Occipital lobe (tissue), 3 donors: ENCODE measurements at places on chromosomes 16 and 17.

DNA sequence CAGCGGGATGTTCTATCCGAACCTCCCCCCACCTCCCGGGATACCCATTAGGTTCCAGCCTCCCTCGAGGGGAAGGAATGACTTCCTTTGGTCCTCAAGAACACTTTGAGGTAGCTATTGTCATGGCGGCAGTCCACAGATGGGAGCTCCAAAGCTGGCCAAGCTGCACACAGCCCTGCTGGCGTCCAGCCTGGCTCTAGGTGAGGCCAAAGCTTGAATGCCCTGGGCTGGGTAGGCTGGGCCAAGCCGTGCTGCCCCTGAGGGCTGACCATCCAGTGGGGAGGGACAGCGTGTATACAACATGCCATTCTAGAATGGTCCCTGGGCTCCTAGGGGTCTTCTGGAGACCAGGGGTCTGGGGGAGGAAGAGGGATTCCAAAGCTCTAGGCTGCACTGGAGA lies 43.5 kb downstream of the PEMT start:
- DNase-seq, result no peak

DNA sequence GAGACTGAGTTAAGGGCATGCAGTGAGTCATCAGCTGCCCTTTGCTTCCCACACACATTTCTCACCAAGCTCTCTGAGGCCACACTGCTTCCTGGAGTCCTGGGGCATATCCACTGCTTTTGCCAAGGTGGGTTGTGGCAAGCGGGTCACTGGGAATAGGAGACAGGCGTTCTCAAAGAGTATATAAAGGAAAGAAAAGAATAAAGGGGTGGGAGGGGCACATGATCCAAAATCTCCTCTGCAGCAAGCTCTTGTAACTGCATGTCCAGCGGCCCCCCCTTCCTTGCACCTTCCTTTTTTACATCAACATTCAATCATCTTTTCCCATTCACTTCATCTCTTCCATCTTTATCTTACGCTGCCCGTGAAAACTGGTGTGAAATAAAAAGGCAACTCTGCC lies 259.1 kb upstream of the RPL38 start:
- no peak for DNase-seq

DNA sequence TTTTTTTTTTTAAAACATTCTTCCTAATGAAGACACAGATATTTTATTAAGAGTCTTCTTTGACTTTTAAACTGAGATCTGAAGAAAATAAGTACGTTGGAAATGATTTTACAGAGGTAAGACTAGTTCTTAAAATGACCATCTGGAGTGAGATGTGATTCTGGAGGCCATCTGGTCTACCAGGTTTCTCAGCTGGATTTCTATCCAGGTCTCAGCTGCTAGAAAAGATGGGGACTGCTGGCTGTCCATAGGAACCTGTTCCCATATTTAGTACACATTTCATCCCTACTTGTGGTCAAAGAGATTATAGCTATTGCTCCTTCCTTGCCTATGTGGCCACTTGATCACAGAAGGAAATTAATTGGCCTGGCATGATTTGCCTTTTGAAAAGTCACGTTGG lies 12.2 kb downstream of the PMFBP1 start:
- no peak for DNase-seq

- DNase-seq, result no peak
Measured at GRCh38 chr16:50136399-50136798, 16.7 kb upstream of the TENT4B start.

GRCh38 chr16:79899716-79900115 lies 299.2 kb upstream of the MAF start:
- no peak for DNase-seq

DNA sequence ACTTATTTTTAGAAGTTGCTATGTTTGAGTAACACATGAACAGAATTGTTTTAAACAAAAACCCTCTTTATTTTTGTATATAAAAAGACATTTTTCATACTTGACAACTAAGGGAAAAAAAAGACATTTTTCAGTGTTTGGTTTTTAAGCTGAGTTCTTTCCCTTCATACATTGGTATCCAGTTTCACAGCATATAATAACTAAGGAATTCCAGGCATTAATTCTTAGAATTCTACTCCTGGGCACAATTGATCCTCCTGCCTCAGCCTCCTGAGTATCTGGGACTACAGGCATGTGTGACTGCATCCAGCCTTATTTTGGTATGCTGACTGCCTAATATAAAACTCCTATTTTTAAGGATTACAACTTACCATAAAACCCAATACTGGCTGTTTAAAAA lies 8.4 kb downstream of the FBXO47 start:
- no peak for DNase-seq

GRCh38 chr17:17749921-17750320 lies 68.7 kb downstream of the RAI1 start:
- DNase-seq, result peak; percentile 64

DNA sequence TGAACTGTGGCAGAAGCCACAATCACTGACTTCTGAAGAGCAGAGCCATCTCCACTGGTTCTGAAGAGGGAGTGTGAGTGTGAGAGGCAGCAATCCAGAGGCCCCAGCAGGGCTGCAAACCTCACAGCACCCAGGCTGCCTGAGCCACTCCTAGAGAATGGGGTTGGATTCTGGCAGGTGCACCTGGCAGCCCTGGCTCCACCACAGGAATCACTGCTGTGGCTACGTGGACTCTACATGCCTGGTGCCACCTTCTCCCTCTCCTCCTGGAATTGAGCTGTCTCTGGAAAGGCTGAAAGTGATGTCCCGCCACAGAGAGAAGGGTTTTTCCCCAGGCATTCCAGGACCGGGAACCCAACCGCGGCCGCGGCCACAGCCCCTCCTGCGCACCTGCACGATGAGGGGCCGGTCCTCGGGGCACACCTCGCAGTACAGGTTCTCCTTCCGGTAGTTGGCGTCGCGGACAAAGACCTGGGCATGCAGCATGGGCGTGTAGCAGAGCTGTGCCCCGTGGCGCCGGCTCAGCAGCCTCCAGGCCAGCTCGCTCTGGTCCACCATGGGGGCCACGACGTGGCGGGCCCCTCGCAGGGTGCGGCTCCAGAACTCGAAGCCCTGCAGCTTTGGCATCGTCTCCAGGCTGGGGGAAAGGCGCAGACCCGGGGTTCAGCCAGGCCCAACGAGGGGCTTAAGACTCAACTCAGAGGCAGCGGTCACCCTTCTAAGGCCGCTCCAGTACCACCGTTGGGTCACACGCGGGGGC lies 991 bp downstream of the DUS1L start:
- DNase-seq, result no peak

DNA sequence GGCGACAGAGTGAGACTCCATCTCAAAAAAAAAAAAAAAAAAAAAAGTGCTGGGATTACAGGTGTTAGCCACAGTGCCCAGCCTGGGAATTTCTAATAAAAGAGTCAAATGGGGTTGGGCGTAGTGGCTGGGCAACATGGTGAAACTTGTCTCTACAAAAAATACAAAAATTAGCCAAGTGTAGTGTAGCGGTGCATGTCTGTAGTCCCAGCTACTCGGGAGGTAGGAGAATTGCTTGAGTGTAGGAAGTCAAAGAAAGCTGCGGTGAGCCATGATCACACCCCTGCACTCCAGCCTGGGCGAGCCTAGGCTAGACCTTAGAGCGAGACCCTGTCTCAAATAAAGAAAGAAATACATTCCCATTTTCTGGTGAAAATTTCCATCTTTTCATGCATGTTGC lies 2.4 kb upstream of the UTS2R start:
- DNase-seq, result no peak

DNA sequence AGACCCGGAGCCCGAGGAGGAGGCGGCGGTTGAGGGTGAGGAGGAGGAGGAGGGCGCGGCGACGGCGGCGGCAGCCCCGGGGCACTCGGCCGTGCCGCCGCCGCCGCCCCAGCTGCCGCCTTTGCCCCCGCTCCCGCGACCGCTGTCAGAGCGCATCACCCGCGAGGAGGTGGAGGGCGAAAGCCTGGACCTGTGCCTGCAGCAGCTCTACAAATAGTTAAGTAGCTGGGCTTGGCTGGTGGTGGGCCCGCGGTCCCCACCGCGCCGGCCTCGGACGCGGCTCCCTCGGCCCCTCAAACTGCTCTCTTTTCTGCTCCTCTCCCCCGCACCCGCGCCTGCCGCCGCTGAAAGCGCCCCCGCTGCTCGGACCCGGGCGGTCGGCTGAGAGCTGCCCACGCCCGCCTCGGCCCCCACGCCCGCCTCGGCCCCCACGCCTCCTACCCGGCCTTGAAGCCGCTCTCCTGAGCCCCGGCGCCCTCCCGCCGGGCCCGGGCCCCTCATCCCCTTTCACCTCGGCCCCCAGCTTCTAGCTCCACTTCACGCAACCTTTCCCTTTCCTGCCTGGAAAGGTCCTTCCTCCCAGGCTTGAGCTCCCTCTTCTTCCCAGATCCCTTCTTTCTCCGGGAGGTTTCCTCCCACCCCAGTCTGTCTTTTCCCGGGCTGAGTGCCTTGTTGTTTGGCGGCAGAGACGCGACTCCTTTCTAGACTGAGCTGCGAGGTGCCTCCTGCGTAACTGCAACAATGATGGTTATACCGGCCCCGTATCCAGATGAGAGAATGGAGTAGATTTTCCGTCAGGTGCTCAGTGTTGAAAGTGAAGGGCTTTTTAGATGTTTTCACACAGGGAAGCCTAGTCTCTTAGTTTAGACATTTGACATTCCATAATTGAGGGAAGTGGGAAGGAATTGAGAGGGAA lies 850 bp downstream of the PPM1E start:
- peak; percentile 13 for DNase-seq

DNA sequence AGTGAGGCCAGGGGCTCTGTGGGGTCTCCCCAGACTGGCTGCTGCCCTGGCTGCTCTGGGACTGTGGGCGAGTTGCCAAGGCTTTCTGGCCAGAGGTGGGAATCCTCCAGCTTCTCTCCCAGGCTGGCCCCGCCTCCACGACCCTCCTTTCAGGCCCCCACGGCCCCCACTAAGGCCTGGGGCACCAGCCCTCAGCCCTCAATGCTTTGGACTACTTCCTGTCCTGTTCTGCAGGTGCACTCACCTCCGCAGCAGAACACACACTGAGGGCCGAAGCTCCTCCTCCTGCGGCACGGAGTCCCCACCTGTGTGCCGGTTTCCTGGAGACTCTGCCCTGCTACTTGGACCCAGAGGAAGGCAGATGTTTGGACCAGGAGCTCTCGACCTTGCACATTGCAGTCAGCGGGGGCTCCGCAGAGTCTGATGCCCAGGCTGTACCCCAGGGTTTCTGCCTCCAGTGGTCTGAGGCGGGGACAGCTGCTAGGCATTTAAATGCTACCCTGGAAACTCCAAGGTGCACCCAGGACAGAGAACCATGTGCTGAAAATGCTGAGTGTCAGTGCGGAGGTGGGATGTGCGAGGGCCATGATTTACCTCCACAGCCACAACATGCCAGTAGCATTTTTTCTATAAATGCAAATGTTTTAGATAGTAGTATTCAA lies 223.8 kb downstream of the IRF8 start:
- DNase-seq, result no peak

- DNase-seq, result no peak
Measured at GRCh38 chr16:89049484-89050118, 44.1 kb upstream of the ACSF3 start.

DNA sequence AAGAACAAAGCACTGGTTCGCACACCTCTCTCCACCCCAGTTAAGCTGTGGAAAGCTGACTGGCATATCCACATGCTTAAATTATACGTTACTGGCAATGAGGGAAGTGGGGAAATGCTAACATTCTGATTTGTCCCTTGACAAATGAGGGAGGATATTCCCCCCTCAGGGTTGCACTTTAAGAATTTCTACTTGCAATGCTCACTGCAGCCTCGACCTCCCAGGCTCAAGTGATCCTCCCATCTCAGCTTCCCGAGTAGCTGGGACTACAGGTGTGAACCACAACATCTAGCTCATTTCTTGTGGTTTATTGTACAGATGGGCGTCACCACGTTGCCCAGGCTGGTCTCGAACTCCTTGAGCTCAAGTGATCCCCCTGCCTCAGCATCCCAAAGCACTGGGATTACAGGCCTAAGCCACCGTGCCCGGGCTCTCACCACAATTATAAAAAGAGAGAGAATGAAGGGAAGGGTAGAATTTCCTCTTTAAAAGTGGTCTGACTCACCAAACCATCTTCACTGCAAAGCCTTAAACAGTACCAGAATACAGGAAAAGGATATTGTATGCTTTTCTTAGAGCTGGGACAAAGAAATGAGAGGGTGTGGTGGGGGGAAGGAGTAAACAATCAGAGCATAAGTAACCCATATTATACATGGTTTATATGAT lies 38.9 kb downstream of the KANSL1 start:
- no peak for DNase-seq

DNA sequence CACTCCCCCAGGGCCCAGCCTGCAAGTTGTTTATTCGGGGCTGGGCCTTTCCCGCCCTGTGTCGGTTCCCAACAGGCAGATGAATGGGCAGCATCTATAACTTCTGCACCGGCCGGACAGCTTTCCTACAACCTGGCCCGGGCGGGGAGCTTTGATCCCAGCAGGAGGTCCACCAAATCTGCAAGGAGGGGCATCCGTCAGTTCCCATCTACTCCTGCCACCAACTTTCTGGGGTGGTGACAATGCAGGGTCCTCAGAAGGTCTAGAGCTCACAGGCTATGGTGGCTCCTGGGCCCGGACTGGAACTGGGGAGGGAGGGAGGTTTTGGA lies 211.9 kb downstream of the NTN1 start:
- DNase-seq, result no peak

DNA sequence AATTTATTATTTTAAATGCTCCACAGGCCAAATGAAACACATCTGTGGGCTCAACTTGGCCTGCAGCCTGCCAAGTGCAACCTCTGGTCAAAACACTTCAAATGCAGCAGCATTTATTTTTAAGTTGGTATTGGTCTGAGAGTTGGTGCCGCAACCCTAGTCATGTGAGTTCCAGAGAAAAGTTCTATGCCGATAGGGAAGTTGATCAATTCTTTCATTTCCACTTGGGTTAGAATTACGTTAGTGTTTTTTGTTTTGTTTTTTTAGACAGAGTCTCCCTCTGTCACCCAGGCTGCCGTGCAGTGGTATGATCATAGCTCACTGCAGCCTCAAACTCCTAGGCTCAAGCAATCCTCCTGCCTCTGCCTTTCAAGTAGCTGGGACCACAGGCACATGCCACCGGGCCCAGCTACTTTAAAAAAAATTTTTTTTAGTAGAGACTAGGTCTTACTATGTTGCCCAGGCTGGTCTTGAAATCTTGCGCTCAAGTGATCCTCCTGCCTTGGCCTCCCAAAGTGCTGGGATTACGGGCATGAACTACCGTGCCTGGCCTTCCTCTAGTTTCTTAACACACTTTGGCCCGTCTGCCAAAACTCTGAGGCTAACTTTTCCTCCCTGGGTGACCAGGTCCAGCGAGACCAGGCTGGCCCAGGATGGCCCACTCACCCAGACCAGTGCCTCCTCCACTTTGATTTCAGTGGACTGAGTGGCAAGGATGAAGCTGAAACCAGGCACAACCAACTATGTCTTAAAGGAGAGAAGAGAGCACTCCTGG lies 221.1 kb downstream of the MRTFB start:
- no peak for DNase-seq

- DNase-seq, result no peak
Measured at GRCh38 chr16:79062821-79063220, 537.7 kb downstream of the MAF start.

GRCh38 chr17:74949455-74950115 lies 13.9 kb downstream of the OTOP3 start:
- no peak for DNase-seq
